ENCODE measurements at places on chromosomes 3 and 15. TPM values are rescaled to one million over a fixed set of nuclear protein-coding genes. Genes with fewer than 3 reads are reported as not detected.

- H3K4me3 ChIP-seq = no peak overlapping the region
- no peaks in the 10 kb centered on the region for H3K4me1 ChIP-seq
- H3K36me3 ChIP-seq = no peaks in the 10 kb centered on the region
- no peak overlapping the region for H3K27ac ChIP-seq
- DNase-seq = no peak
Measured at GRCh38 chr3:124628863-124629262, 101.4 kb upstream of the UMPS start.

- no peaks in the 10 kb centered on the region for H3K36me3 ChIP-seq
- no peak for DNase-seq
- no peaks in the 10 kb centered on the region for H3K4me1 ChIP-seq
- H3K27ac ChIP-seq = no peak overlapping the region
- H3K4me3 ChIP-seq = no peak overlapping the region
- H3K27me3 ChIP-seq = no peaks in the 10 kb centered on the region
Measured at GRCh38 chr3:154971771-154972326, 108.3 kb upstream of the MME start.

The ZNF639 gene
- total RNA-seq = 55.0 TPM

DNA sequence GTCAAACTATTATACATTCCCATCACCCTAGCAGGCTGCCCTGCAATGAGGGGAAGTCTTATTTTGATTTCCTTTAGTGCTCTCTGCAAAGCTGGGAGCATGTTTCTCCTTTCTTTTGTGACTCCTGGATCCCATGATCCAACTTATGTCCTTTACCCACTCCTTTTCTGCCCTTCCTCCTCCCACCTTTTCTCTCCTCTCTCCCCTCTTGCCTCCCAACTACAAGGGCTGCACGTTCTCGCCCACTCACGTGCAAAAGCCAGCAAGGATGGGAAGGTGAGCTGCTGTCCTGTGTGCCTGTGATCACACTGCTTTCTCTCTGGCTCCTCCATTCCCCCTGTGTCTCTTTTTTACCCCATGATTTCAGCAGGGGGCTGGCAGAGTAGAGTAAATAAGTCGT is 6.1 kb downstream of the VIPR1 start:
- H3K27me3 ChIP-seq = peaks cover 5% of the 10 kb centered on the region
- H3K4me3 ChIP-seq = no peak overlapping the region
- no peaks in the 10 kb centered on the region for H3K36me3 ChIP-seq
- DNase-seq = no peak

The ST6GAL1 gene
- 27.3 TPM for total RNA-seq

DNA sequence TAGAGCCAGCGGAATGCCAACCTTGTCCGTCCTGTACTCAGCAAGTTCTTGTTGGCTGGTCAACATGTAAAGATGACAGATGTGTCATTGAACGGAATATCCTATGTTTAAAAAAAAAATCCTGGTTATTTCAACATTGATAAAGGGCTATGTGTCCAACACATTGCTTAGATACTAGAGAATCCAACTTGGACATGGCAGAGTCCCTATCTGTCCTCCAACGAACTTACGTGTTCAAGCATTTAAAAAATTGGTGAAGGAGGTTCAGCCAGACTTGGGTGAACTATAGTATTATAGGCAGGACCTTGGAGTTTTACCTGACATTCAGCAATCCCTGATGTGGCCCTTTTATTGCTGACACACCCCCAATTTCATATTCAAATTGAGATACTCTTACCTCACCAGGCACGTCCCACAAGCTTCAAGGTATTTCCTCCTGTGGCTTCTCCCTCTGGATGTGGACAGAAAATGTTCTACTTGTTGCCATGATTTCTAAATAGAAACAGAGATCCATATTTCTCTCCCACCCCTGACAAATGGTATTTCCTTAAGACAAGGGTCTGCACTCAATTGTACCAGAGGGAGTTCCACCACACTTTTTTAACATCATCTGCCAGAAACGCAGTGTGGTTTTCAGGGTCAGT is 207.7 kb upstream of the TPM1 start:
- H3K27me3 ChIP-seq = no peaks in the 10 kb centered on the region
- DNase-seq = no peak
- no peak overlapping the region for H3K27ac ChIP-seq
- H3K4me1 ChIP-seq = peaks cover 14% of the 10 kb centered on the region
- no peak overlapping the region for H3K4me3 ChIP-seq
- no peaks in the 10 kb centered on the region for H3K36me3 ChIP-seq

DNA sequence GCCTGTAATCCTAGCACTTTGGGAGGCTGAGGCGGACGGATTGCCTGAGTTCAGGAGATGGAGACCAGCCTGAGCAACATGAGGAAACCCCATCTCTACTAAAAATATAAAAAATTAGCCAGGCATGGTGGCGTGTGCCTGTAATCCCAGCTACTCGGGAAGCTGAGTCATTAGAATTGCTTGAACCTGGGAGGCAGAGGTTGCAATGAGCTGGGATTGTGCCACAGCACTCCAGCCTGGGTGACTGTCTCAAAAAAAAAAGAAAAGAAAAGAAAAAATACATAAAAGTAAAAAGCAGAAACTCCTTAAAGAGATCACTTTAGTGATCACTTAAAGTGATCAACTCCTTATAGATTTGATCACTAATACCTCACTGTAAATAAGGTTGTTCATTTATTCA is 78.0 kb downstream of the GMPS start:
- H3K4me1 ChIP-seq = no peaks in the 10 kb centered on the region
- H3K27ac ChIP-seq = no peak overlapping the region
- H3K4me3 ChIP-seq = no peak overlapping the region
- H3K36me3 ChIP-seq = peaks cover 7% of the 10 kb centered on the region

- no peaks in the 10 kb centered on the region for H3K36me3 ChIP-seq
- H3K4me1 ChIP-seq = no peaks in the 10 kb centered on the region
- DNase-seq = peak; percentile 85
- H3K27ac ChIP-seq = no peak overlapping the region
- no peaks in the 10 kb centered on the region for H3K27me3 ChIP-seq
Measured at GRCh38 chr3:142586803-142587406, 8.4 kb upstream of the ATR start.

DNA sequence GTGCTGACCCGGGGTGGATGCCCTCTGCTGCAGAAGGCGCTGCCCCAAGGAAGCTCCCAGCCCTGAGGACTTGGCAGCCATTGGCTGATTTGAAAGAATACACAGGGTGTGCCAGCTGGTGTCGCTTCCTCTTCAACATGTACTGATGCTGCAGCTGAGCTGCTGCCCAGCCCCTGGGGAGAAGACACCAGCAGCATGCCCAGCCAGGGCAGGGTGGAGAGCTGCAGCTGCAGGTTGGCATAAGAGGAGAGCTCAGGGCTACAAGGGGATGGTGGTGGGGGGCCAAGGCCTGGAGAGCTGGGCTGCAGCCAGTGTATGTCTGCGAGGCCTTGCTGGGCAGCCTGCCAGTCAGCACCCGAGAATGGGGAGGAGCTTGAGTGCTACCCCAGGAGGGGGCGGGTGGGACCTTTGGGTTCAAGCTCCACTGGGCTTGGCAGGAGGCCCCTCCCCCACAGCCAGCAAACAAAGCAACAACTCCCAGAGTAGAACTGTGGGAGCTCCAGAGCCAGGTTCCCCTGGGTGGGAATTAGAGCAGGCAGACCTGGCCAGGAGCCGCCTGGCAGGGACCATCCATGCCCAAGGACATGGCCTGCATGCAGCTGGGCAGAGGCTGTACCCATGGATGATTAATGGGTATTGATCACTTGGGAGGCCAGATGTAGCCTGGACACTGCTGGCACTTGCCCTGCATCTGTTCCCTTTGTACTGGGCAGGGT is 9.2 kb upstream of the SEMA4B start:
- DNase-seq = no peak
- H3K36me3 ChIP-seq = no peaks in the 10 kb centered on the region
- no peak overlapping the region for H3K4me3 ChIP-seq
- H3K4me1 ChIP-seq = peaks cover 9% of the 10 kb centered on the region
- no peaks in the 10 kb centered on the region for H3K27me3 ChIP-seq

The SPTSSB gene
- 1.1 TPM for total RNA-seq

GRCh38 chr15:66941108-66941711 is 124.2 kb upstream of the SMAD3 start:
- no peaks in the 10 kb centered on the region for H3K27me3 ChIP-seq
- H3K4me3 ChIP-seq = no peak overlapping the region
- DNase-seq = no peak
- peaks cover 11% of the 10 kb centered on the region for H3K4me1 ChIP-seq
- no peaks in the 10 kb centered on the region for H3K36me3 ChIP-seq
